ENCODE measurements at places on chromosomes 3 and 15.

GRCh38 chr3:49644684-49645083 is 29.5 kb upstream of the APEH start:
- no peak for DNase-seq

- peak; percentile 17 for DNase-seq
Measured at GRCh38 chr3:125261031-125261430, 48.5 kb upstream of the SLC12A8 start.

DNA sequence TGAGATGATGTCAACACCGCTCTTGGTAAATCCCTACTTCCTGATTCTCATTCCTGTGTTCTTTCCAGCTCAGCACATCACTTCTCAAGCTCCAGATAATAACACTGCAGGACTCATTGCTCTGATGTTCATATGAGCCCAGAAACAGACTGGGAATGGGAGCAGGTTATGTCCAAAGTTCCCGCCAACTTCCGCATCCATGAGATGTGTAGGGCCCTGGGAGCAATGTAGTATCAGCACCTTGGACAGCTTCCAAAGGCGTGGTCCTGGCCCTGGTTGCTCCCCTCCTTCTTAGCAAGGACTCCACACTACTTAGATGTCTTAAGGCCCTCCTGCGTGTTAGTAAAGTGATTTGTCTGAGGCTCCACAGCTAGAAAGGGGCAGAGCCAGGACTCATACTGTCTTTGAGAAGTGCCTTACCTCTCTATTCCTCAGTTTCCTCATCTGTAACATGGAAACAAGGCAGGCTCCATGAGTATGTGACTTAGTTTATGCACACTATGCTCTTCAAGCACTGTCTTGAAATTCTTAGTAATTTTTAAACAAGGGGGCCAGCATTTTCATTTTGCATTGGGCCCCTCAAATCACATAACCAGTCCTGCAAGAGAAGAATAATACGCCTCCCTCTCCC is 27.9 kb upstream of the SLC6A1 start:
- no peak for DNase-seq

DNA sequence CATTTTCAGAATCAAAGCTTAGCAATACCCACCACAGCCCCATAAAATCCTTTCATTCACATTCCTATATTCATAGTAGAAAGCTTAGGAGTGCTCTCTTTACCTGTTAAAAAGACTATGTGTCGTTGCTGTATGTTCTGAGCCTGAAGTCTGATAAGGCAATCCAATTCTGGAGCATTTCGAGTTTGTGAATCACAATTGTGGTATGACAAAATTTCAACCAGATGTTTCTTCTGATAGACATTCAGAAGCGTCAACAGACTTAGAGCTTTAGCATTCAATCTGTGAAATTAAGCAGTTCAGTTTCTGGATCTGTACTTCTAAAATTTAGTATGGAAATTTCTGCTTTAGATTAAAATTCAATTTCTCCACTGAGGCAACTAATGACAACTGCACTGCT is 58.3 kb downstream of the TASOR start:
- DNase-seq, result no peak

- no peak for DNase-seq
Measured at GRCh38 chr3:100927775-100928174, 65.4 kb downstream of the ABI3BP start.

DNA sequence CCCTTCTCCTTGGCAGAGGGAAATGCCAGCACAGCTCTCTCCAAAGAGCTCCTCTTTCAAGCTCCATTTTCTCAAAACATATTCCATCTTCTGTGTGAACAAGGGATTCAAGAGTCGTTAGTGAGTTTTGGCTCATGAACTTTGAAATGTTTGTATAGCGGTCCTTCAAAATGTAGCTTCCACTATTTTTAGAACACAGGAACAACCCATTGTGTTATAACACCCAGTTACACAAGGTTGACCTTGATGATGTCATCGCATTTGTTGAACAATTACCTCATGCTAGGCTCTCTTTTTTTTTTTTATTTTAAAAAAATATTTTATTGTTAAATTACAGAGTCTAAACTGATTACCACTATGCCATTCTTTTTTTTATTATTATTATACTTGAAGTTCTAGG is 251.7 kb downstream of the THSD4 start:
- no peak for DNase-seq

GRCh38 chr3:140268103-140268502 is 333.1 kb downstream of the CLSTN2 start:
- no peak for DNase-seq

GRCh38 chr3:111694471-111694870 is 99.3 kb upstream of the ZBED2 start:
- no peak for DNase-seq

- no peak for DNase-seq
Measured at GRCh38 chr15:79987569-79987955, 16.6 kb upstream of the BCL2A1 start.

DNA sequence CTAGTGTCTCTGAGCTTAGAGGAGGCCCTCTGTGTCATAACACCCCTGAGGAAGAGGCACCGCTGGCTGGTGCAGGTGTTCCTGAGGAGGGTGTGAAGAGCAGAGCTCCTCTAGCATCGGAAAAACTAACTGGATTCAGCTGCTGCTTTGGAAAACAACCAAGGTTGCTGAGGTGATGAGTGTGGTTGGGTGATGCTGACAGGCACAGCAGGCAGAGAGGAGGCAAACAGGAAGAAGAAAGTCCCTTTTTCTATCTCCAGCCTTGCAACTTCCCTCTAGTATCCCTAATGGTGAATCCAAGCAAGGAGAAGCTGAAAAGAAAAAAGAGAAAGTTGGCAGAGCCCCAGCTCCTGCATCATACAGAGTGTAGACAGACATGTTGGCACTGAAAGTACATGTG is 3.8 kb upstream of the OR4F15 start:
- DNase-seq, result no peak

DNA sequence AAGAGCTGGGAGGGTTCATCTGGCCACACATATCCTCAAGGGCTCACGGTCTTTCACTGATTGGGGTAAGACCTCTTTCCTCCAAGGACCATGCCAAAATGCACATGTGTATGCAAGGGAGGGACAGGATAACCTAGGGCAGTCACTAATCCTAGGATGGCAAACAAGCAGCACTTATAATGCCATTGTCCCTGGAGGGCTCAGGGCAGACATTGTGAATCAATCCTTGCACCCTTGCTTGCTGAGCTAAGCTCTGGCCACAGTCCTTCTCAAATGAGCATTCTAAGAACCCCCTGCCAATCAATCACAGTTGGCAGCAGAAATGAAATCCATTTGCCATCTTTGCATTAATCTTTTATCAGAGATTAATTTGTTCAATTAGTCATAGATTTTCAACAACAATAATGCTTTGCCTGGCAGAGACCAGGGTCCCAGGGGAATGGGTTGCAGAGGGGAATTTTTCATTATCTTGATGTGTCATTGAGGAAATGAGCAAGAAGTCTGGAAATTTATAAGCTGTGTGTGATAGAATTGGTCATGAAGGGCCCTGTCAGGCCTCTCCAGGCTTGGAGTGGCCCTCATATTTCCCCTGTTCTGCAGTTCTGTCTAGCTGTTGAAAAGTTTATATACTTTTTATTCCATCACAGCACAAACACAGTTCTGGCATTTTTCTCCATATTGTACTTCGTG is 57.2 kb upstream of the KY start:
- DNase-seq, result no peak

DNA sequence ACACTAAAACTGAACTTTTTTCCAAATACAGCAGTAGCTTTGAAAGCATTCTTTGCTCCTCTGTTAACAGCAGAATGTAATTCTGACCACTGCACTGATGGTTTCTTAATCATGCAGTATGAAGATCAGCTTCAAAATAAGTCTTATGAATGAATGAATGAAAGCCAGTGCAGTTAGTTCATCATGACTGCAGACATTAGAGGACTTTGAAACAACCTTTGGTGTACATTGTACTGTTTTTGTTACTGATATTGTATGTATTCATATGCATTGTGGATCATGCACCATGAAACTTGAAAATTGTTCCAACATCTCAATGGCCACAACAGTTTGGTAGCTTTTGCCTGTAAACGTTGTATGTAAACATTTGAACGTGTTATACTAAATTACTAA is 1.3 kb upstream of the TNIK start:
- DNase-seq, result no peak

DNA sequence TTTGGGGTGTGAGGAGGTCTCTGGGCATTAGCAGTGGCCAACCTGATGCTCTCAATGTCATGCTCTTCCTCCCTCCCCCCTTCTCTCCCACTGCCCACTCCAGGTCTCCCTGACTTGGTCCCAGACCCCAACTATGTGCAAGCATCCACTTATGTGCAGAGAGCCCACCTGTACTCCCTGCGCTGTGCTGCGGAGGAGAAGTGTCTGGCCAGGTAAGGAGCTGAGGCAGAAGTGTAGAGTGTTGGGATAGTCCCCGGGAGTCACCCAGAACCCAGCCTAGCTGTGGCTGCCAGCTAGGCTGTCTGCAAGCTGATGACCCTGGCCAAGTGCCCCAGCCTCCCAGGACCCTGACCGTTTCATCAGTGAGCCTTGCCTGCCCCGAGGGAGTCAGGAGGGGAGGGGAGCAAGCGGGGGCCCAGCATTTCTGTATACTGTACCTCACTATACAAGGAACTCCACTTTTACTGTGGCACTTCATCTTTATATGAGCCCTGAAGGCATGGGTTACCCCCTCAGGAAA is 16.5 kb downstream of the LOXL1 start:
- no peak for DNase-seq

DNA sequence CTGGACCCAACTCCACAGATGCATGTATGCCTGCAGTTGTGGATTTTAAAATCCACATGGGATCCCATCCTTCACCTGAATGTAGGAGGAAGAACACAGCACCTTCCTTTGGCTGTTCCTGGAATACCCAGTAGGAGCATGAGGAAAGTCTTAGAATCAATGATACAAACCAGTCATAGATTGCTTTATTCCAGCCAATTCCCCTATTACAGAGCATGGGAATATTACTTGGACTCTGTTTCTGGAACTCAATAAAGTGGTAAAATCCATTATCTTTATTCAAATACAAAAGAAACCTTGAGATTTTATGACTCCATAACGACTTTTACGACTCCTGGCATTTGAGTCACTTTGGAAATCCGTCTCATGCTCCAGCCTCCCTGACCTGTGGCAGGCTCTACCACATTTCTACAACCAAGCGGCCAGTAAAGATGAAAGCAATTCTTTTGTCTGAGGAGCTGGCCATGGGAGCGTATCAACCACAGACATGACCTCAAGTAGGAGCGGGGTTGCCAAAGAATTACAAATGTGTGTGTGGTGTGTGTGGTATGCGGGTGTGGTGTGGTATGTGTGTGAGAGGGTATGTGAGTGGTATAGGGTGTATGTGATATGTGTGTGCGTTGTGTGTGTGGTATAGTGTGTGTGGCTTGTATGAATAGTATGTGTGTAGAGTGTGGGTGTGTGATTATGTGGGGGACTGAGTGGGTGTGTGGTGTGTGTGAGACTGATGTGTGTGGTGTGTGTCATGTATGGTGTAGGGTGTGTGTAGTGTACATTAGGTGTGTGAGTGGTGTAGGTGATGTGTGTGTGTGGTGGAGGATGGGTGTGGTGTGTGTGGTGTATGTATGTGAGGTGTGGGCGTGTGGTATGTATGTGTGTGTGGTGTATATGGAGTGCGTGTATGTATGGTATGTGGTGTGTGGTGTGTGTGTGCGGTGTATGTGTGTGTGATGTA is 40.0 kb downstream of the ARRDC4 start:
- DNase-seq, result no peak

- DNase-seq, result peak; percentile 100
Measured at GRCh38 chr3:53134631-53135232, 4.5 kb upstream of the RFT1 start.

DNA sequence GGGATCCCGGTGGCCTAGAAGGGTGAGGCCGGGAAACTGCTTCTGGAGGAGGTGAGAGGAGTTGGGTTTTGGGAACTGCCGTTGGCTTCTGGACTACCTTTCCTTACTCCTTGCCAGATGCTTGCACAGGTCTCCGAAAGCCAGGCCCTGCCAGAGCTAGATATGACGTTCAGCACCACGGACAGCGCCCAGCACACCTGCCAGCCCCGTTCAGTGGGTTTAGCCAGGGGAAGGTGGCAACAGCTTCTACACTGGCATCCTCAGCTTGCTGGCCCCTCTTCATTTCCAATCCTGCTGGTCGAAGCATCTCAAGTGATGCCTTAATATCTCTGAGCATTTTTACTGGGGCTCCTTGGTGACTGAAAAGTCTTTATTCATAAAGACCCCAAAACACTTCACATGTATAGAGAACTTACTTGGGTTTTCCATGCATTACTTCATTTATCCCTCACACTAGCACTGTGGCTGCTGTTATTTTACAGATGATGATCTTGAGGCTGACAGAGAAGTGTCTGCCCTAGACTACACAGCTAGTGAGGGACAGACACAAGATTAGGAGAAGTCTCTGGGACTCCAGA is 21.9 kb downstream of the HCN4 start:
- DNase-seq, result peak; percentile 41

- no peak for DNase-seq
Measured at GRCh38 chr3:104510131-104510849, 856.4 kb upstream of the ALCAM start.

DNA sequence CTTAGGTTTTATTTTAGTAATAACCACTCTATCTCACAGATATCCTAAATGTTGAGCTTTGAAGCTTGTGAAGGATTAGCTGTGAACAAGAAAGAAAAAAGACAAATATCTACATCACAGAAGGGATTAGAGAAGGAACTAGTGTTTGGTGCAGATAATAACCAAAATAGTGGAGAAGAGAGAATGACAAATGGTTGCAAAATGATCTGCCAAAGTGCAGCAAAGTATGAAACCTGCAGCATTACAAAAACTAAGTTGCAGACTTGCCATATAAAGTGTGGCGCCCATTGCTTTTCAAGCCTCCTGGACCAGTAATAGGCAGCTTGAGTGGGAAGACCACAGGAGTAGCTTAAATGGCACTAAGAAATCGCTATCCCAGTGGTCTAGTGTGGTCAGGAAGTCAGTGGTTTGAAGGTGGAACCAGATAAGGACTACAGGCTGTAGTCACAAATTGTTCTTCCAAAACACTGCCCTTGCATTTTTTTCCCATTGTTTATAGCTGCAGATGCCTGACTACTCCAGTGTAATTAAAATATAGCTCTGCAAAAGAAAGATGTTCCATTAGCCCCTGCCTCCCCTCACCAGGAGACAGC is 20.7 kb downstream of the TPM1 start:
- DNase-seq, result no peak

GRCh38 chr15:80431635-80432344 is 27.6 kb downstream of the ARNT2 start:
- DNase-seq, result no peak

DNA sequence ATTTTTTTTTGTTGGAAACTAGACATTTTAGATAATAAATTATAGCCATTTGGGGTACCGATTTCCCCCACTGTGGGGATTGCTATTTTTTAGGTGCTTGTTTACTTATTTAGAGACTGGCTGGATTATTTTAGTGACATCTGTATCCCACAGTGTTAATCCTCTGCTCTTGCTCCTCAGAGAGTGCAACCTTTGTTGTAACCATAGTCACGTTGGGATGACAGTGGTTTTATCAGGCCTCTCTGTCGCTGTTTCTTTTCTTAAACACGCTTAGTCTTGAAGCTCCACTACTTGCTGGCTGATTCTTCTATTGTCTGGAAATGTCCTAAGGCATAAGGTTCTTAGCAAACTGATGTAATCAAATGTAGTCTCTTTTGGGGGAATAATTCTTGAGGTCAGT is 451.6 kb upstream of the SEMA6D start:
- DNase-seq, result no peak

All from LNCaP clone FGC (cell line).